ENCODE measurements at places on chromosomes 2 and 18. TPM values are rescaled to one million over a fixed set of nuclear protein-coding genes. Genes with fewer than 3 reads are reported as not detected.

GRCh38 chr2:102025016-102025501 is 33.3 kb downstream of the IL1R2 start:
- no peak for ATAC-seq

- ATAC-seq = no peak
These were observed 37.7 kb upstream of the KLF11 start for GRCh38 chr2:10005461-10006235.

GRCh38 chr2:218422403-218423086 is 3.6 kb downstream of the VIL1 start:
- no peak for ATAC-seq

GRCh38 chr2:6885968-6886367 is 8.4 kb downstream of the RSAD2 start:
- no peak for ATAC-seq

DNA sequence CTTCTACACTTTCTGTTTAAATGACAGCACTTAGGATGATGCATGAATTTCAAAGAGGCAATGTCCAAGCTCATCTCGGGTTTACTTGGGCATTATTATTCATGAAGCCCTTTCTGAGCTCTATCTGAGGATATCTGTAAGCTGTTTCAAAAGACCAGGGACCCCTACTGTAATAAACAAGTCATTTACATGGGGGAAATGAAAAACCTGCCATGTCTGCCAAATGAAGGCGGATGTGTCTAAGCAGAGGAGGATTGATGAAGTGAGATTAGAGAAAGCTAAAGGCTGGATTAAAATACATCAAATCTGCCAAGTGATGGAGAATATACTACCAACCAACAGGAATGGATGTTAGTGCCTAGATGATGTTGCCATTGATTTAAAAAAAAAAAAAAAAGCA is 64.5 kb downstream of the SUCLG1 start:
- no peak for ATAC-seq

Gene SPATA3
- total RNA-seq = 2.5 TPM

Gene ITGB1BP1
- total RNA-seq = 310 TPM

GRCh38 chr2:15556311-15556930 is 4.7 kb downstream of the NBAS start:
- no peak for ATAC-seq

DNA sequence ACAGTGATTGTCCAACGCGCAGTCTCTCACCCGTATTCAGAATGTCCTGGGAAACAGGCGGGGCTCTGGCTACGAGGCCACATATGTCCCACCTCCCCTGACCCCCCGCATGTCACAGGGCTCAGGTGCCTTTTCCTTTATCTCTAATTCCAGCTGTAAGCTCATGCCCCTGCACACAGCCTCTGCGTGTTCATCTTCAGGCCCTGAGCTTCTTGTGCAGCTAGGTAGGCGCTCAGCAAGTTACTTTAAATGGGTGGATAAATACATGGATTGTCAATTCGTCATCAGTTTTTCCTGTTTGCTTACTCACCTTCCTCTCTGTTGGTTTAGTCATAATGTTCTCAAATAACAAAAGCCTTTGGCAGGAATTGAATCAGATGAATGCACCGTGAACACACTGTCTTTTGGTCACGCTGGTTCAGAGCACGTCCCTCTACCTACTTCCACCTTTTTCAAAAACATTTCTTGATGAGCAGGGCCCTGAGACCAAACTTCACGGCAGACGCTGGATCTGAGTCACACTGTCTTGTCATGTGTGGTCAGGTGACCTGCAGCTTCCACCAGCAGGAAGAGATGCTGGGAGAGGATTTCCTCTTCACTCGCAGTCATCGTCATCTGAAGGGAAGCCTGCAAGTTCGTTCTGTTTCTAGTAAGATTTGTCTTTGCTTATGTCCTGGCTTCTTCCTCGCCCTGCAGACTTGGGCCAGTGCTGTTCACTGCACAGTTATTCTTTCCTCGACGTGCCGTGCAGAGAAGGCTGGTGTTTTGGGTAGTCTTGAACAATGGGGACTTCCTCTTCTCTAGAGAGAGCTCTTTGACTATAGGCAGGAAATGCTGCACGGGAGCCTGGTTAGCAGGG is 138.1 kb downstream of the PTGR3 start:
- peak; percentile 95 for ATAC-seq

DNA sequence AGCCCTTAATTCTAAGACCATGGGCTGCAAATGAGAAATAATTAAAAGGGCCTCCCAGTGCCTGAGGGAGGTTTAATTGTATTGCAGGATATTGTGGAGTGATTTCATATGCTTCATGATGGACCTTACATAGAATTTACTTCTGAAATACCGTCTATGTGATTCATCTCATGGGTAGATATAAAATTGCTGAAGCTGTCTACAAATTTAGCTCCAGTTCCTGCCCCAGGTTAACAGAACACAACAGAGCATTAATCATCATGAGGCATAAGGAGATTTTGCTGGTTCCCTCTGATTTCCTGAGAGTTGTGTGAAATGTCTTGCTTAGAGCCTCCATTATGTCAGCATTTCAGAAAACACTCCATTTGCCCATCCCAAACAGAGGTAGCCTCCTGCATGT is 770 bp downstream of the UPP2 start:
- ATAC-seq = no peak

DNA sequence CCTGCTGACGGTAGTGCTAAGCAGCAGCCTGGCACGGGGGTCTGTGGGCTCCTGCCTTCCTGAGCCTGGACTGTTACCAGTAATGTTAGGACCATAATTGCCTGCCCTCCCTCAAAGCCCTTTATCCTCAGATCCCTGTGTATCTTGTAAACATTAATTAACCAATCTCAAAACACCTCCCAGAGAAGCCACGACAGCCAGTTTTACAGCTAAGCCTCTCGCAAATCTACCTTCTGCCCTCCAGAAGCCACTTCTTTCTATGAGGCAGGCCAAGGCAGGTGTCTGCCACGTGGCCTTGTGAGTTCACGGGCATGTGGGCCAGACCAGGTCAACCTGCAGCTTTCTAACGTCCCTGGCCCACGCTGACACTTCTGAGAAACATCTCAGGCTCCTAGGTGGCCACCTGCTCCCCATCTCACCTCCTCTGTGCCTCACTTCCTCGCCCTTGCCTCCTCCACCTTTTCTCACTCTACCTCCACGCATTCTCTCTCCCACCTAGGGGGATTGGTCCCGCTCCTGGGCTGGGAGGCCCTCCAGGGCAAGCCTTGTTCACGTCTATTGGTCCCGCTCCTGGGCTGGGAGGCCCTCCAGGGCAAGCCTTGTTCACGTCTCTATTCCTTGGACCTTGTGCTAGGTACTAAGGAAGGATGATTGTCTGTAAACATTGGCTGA is 64.3 kb downstream of the EDAR start:
- ATAC-seq = no peak

DNA sequence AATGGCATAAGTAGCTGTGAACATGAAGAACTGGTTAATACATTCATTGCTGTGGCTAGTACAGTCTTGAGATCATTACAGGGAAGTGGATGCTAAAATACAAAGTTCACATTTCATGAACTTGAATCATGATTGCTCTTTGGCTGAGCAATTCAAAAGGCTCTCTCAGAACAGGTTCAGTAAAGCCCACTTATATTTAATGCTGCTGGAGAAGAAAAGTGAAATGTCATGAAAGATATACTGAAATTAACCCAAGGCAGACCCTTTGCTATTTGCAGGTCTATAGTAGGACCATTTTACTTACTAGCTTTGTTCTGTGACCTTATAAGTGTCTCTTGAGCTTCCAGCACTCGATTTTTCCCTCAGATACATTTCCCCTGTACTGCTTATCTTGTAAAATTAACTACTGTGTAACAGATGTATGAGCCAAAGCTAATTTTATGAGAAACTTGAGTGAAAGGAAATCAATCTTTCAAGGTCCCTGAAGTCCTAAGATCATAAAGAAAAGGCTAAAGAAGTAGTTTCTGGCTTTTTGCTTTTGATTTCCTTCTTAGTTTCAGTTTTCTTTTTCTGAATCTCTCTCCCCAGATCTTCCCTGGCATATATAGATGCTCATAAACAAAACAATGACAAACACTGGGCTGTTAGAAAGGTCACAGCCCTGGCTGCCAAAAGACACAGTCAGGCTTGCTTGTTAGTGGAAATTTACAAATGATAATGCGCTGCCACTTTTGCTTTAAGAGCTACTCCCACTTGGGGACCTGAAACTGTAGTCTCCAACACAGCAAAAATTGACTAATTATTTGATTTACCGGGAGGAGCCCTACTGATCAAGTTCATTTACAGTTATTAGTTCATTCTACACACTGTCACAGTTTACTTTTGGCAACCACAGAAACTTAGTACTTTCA is 132.7 kb upstream of the XPO1 start:
- ATAC-seq = peak; percentile 95

Gene STARD6
- not detected for total RNA-seq

GRCh38 chr2:121412349-121412748 is 118.3 kb upstream of the RNU4ATAC start:
- ATAC-seq = no peak

Gene SP110
- 53.1 TPM for total RNA-seq

Gene TMEM150A
- 3.7 TPM for total RNA-seq

Gene REG3A
- not detected for total RNA-seq

Gene CLASP1
- 86.7 TPM for total RNA-seq

GRCh38 chr2:9538000-9538507 is 17.6 kb downstream of the ADAM17 start:
- ATAC-seq = peak; percentile 43

Gene DLX1
- total RNA-seq = not detected

Gene LPIN1
- total RNA-seq = 59.0 TPM

Gene FAM124B
- 0.37 TPM for total RNA-seq

DNA sequence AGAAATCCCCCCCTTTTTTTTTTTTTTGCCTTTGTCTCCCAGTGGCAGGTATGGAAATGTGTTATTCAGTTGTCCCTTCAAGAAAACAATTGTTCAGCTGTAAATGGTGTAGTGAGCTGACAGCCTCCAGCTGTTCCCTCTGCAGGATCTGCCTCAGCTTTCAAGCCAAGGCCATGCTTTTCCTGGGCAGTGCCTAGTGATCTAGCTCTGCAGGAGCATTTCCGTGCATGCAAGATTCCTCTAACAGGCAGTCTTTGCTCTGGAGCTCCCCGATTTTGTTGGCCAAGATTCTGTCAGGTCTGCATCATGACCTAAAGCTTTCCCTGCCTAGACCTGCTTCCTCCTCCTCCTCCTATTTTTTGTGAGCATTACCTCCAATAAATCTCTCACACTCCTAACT is 300.7 kb upstream of the UBE2E3 start:
- ATAC-seq = no peak

- ATAC-seq = no peak
These were observed 173.1 kb downstream of the ICOS start for GRCh38 chr2:204109681-204110080.

GRCh38 chr2:160331258-160332025 is 131.4 kb upstream of the ITGB6 start:
- ATAC-seq = no peak

DNA sequence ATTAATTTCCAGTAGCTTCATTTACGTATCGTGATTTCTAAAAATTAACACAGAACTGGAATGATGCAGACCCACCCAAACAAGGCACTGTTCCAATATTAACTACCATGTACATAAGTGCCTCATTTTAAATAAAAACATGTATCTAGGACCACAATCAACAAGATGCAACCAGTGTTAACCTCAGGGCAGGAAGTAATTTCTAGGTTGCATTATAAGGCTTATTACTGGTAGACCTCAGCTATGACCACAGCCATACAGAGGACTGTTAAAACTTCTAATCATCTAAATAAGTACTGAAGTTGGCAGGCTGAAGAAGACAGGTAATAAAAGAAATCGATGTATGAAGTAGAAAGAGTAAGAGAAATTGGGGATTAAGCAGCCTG is 262.9 kb downstream of the HDAC4 start:
- ATAC-seq = no peak

- no peak for ATAC-seq
These were observed 10.4 kb upstream of the ARID5A start for GRCh38 chr2:96526101-96526591.

Gene TMEM169
- 1.4 TPM for total RNA-seq

Gene TSPYL6
- not detected for total RNA-seq

Gene COL6A3
- total RNA-seq = 10.6 TPM

- no peak for ATAC-seq
These were observed 49.9 kb downstream of the MYO7B start for GRCh38 chr2:127585270-127585807.

DNA sequence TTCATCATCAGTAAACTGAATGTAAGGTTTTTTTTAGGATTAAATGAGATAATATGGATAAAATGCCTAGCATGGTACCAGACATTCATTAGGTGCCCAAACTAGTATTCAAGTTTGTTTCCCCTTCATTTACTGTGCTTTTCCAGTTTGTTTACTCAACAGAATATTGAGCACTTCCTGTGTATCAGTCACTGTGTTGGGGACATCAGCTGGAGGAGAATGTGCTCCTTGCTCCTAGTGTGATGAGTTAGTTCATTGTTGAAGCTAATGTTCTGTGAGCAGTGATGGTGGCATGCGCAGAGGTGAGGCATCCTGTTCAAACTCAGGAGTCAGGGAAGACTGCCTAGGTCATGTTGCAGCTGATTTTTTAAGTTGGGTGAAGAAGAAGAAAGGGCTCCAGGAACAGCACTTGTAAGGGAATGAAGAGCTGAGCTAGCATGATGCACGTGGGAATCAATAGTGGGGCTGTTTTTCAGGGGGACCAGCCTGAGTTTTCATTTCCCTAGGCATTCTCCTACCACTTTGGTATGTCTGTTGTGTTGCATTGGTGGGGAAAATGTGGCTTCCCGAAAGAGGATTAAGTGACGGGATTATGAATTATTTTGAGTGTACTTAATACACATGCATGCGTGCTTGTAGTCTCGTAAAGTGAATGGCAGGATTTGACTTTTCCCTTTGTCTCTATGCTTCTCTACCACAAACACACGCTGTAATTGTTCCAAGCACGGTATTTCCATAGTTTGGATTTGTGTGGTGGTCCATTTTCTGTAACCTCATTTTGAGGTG is 23.7 kb downstream of the TTLL4 start:
- peak; percentile 43 for ATAC-seq

GRCh38 chr2:159300586-159300985 is 14.1 kb upstream of the WDSUB1 start:
- no peak for ATAC-seq

Gene C2orf81
- total RNA-seq = 2.3 TPM

- no peak for ATAC-seq
These were observed 21.9 kb downstream of the PIGN start for GRCh38 chr18:62164855-62165487.

GRCh38 chr18:52950155-52950554 is 610.2 kb downstream of the DCC start:
- ATAC-seq = no peak
